ENCODE measurements at places on chromosomes 5 and 9.
A peak's percentile ranks its signal among the peaks of the same experiment; 100 is the strongest.

DNA sequence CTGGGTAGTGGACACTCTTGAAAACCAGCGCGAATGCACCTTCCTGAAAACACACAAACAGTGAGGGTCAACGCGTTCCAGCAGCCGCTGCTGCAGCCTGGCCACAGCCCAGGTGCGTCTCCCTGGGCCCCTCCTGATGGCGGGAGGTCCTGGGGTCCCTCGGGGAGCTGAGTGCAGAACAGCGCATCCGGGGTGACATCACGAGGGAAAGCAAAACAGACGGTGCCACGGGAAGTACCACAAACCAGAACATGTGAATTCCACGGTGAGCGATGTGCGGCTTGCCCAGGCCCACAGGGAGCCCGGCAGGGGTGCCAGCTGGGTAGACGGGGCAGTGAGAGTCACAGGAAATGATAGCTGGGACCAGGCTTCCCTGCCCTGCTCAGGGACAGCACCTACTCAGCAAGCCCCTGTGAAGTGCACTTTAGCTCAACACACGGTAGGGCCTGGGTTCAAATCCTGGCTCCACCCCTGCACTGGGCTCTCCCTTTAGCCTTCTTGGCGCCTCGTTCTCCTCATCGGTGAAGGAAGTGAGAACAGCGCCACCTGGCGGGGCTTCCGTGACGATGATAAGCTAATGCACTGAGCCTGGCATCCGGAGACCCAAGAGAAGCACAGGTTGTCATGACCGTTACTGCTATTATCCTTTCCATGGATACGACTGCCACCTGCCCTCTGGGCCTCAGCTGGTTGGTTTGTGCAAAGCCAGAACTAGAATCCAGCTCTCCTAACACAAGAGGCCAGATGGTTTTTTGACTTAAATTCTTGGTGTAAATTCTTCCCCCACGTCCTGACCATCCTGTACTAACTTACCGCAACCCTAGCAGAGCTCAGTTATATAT, 24.6 kb downstream of the GFPT2 start:
- peak; percentile 97 for DNase-seq

GRCh38 chr5:124599028-124599973, 147.1 kb downstream of the ZNF608 start:
- peak; percentile 45 for DNase-seq

GRCh38 chr5:172892713-172893112, 58.7 kb downstream of the ERGIC1 start:
- DNase-seq = no peak

- DNase-seq = no peak
Observed at GRCh38 chr5:116419258-116419657, 155.4 kb downstream of the SEMA6A start.

- DNase-seq = no peak
Observed at GRCh38 chr9:137462986-137463930, 4.1 kb upstream of the NSMF start.

GRCh38 chr9:128192601-128193371, 1.4 kb upstream of the CIZ1 start:
- DNase-seq = peak; percentile 79

DNA sequence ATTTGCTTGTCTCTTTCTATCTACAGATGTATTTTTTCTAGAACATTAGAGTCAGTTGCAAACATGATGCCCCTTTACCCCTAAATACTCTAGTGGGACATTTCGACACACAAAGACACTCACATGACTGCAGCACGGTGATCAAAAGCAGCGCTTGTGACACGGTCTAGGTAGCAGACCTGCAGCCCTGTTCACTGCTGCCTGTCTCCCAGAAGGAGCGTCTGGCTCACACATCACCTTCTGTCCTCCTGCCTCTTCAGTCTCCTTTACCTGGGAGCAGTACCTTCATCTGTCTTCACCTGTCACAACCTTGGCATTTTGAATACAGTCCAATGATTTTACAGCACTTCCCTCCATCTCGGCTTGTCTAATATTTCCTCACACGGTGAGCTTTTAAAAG, 51.9 kb upstream of the SH3PXD2B start:
- DNase-seq = no peak

GRCh38 chr9:126375386-126375785, 48.8 kb downstream of the MVB12B start:
- DNase-seq = no peak

DNA sequence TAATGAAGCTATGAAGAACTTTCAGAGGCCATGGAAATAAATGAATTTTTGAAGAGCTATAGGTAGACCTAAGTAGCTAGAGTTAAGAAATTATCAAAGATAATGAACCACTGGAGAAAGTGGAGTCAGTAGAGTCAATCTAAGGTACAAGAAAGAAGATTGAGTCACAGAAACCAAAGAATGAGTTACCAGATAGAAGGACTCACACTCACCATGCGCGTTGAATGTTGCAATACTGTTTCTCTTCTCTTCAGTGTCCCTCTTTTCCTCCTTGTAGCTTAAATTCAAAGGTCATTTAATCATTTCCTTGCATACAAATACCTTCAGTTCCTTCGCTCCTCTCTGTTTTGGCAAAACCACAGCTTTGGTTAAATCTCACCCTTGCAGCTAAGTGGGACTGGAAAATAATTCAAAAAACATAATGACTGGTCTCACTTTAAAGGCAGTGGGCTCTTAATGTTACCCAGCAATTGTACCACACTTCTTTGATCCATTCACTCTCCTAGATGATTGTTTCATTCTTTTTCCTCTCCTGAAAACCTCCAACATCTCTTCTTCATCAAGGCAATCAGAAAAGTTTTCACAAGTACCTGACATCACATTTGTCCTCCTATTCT, 58.3 kb downstream of the NIPBL start:
- DNase-seq = no peak

DNA sequence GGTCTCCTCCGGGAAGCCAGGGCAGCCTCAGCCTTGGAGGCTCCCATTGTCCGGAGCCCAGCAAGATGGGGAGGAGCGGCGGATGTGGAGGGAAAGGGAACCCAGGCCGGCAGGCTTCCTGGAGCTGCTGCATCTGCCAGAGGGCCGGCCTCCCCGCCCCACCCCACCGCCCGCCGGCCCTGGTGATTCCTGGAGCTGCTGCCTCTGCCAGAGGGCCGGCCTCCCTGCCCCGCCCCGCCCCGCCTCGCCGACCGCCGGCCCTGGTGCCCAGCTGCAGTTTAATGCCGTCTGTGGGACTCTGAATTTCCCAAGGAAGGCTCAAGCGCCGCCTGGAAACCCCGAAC, 31.6 kb downstream of the EXD3 start:
- DNase-seq = no peak

DNA sequence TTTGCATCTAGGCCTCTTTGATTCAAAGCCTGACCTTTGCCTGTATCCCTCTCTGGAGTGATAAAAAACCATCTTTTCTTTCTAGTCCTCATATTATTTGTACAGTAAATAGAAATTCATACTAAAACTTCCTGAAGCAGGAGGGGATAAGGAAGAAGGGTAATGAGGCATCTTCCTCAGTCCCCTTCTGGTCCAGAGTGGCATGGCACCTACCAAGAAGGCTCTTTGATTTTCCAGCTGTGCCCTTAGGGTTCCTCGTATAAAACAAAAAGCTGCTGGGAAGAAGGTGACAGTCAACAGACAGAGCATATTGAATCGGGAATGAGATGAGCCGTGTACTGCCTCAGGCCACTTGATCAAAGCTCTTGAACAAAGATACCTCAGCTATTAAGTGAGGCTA, 71.9 kb upstream of the SPDL1 start:
- no peak for DNase-seq

DNA sequence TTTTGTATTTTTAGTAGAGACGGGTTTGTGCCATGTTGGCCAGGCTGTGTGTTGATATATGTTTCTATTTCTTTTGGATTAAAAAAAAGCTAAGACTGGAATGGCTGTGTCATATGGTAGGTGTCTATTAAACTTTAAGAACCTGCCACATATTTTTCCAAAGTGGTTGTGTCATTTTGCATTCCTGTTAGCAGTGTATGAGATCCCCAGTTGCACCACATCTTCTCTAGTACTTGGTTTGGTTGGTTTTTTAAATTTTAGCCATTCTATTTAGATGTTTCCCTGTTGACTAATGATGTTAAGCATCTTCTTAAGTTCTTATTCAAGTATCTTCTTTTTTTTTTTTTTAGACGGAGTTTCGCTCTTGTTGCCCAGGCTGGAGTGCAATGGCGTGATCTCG, 36.2 kb upstream of the MEGF9 start:
- no peak for DNase-seq

DNA sequence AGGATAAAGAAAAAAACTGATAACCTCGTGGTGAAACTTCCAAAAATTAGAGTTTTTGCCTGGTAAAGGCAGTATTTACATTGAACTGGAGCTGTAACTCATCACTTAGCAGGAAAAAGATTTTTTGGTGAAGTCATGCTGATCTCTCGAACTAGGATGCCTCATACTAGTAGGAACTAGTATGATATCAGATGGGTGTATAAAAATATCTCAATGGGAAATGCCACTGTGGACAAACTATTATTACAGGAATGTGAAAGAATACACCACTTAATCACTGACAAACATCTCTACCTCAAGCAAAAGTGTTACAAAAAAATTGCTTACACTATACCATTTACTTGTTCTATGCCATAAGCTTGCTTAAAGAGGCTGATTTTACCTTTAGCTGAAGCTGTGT, 28.4 kb downstream of the RFX3 start:
- DNase-seq = no peak

- no peak for DNase-seq
Observed at GRCh38 chr5:67512758-67513157, 316.2 kb upstream of the CD180 start.

DNA sequence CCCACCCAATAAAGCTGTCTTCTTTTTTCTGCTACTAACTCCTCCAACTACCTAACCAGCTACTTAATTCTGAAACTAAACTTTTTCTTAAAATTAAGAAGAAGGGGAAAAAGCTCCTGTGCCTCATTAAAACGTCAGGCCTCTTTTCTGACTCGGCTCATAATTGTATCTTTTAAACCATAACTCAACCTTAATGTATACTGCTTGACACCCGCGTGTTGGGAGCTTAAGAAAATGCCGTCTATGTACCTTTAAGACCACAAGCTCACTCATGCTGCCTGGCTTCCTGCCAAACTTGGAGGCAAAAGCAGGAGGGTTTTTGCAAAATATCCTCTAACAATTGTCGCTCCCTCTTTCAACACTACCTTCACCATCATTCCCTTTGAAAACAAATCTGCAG, 5.0 kb downstream of the EBF1 start:
- peak; percentile 99 for DNase-seq

DNA sequence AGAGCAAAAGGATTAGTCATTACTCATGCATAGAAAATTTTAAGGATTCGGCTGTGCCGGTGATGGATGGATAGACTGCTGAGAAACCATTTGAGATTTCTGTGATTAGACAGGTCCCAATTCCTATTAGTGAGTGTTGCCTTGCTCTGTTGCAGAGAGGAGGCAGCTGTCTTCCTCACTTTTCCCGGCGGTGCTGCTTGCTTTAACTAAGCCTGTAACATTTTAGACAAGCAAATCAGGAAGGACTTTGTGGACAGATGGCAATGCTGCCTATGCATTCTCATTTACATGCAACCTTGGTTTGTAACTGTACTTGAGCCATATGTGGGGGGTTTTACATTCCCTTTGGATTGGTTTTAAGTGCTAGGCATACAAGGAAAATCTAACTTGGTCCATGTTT, 1176.3 kb downstream of the CDH18 start:
- DNase-seq = no peak

DNA sequence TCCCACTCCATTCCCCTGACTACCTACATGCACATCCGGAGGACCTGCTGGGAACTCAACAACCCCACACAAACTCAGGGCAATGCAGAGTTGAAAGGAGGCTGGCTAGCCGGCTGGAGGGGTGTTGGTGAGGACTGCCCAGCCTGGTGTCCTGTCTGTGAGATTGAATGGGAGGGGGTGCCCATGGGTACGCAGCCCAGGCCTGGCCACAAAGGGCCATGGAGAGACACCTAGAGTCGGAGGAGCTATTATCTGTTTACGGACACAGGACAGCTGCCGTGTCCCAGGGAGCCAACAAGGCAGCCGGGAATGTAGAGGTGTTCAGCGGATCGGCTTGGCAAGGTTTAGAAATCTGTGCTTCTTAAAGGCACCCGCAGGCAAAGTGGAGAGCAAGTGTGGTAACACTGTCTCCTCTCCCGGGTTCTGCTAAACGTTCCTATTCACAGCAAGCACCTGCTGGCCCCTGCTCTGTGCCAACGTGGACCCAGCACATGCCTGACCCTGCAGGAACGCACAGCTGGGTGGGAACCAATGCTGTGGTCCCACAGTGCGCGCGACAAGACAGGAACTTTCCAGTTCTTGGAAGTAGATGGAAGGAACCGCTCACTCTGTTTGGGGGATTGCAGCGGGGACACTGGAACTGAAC, 166.7 kb downstream of the DAB2IP start:
- no peak for DNase-seq

DNA sequence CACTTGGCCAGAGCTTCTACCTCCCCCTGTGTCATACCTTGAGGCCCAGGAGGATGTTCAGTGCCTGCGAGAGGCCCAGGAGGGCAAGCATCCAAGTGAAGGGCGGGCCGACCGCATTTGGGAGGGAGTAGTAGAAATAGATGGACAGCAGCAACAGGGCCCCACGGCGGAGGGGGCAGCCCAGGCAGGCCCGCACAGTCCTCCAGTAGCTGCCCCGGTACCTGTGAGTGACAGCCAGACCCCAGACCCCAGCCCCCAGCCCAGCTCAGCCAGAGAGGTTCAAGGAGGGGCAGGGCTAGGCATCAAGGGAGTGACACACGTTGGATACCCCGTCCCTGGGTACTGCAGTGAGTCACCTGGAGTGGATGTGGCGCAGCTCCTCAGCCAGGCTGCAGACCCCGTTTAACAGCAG, 1.4 kb downstream of the STING1 start:
- DNase-seq = peak; percentile 81

DNA sequence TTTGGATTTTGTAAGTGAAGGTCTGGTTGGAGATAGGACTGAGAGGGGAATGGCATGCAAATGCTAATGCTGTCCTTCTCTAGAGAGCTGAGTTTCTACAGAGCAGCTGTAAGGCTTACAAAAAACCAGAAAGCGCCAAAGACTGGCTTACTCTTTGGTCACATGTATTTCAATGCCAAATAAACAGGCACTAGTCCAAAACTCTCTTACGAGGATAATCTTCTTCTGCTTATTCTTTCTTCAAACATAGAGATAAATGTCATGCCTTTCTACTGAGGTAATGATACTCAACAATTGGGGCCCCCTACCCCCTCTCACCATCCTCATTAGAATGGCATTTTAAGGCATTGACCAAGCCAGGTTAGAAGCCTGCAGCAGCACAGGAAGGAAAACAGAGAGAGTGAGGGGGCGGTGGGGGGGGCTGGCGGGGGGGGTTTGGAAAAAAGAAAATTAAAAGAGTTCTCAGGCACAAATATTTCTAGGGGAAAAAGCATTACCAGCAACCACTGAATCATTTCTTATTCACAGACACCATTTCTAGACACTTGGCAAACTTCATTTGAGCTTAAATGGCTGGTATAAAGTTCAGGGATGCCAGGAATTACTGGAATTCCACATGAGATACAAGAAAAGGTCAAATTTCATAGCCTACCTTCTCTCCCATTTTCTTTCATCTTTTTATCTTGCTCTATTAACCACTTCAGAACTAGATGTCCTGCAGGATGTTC, 34.0 kb downstream of the PUM3 start:
- peak; percentile 14 for DNase-seq

GRCh38 chr9:133726401-133727276, 11.5 kb downstream of the SARDH start:
- DNase-seq = peak; percentile 61

Data from MCF 10A (cell line).